ENCODE measurements at places on chromosomes 3 and 15. TPM values are rescaled to one million over a fixed set of nuclear protein-coding genes. Genes with fewer than 3 reads are reported as not detected.

DNA sequence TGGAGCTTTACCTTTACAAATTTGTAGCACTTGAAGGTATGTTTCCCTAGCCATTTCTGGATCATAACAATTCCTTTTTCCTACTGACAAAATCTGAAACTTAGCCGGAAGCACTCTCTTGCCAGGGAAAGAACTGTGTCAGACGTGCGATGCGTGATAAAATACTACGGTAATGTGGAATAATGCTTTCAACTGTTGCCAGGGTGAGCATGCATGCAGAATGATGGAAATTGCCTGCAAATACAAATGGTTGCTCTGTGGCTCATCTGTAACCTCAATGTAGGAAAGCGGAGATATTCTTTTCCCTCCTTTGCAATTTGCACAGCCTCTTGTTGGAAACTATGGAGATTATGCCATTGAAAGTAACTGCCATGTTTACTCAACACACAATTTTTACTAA is 736.5 kb upstream of the CFAP20DC start:
- DNase-seq: no peak

DNA sequence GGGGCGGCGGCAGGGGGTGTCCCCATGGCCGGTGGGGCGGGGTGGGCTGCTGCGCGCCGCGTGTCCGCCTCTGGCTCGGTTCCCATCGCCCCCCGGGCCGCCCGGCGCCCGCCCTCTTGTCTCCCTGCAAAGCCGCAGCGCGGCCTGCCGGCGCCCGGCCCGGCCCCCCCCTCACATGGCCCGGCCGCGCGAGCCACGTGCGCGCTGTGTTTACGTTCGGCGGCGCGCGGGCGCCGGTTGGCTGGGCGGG is 502 bp downstream of the NR1D2 start:
- DNase-seq: no peak

- no peak for DNase-seq
Observed at GRCh38 chr15:70023769-70024491, 73.8 kb downstream of the TLE3 start.

GRCh38 chr3:195042743-195043606 is 228.0 kb downstream of the XXYLT1 start:
- no peak for DNase-seq

- DNase-seq: no peak
Observed at GRCh38 chr3:55090291-55090690, 162.4 kb upstream of the LRTM1 start.

DNA sequence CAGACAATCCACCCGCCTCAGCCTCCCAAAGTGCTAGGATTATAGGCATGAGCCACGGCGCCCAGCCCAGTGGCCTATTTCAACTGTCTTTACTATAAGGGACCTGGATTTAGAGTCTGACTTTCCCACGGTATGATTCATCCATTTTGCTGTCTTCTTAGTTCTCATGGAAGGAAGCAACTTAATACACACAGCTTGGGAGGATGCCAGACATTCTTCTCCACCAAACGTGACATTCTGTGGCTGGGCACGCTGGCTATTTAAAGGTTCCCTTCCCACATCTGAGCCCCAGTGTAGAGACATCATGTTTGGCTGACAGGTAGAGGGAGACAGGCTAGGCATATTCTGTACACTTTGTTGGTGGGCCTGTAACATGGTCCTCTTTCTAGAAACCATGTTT is 26.2 kb downstream of the FAM43A start:
- DNase-seq: no peak

DNA sequence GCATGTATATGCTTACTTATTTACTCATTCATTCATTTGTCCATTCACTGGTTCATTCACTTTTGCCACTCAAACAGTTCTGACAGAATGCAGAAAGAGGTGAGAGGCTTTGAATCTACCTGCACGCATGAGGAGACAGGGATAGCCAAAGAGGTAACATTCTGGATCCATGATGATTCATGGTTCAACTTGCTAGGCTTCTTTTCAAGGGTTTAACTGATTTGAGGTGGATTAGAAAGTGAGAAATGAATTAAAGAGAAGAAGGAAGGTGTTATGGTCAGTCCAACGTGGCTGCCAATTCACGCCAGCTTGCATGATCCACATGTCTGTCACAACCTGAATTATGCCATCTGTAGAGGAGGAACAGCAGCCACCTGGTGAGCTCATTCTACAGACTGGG is 260.6 kb downstream of the ARRDC4 start:
- no peak for DNase-seq

DNA sequence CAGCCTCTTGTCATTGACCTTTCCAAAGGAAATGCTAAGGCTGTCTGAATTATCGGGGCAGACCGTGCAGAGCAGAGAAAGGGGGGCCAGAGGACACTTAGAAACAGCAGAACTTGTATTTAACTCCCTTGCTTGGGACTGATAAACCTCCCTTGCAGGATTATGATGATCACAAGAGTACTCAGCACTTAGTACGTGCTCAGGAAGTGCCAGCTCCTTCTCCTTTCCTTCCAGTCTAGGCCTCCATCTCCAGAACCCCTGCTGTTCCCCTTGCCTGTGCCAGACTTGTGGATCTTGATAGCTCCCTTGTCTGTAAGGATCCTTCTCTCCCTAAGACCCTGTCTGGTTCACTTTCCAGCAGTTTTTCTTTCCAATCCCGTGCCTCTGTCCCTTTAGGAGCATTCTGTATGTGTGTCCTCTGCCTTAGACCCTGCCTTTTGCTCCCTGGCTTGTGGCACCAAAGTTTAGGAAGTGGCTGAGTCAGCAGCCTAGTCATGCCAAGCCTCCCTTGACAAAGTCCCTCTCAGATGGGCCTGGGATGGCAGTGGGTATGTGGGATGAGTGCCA is 747 bp downstream of the SORD start:
- no peak for DNase-seq

SV2B gene
- 0.88 TPM for polyA plus RNA-seq

ZNF385D gene
- polyA plus RNA-seq: 21.6 TPM

Measured in renal cortex interstitium (tissue), 15 donors.